ENCODE measurements at places on chromosomes 4 and X. TPM values are rescaled to one million over a fixed set of nuclear protein-coding genes. Genes with fewer than 3 reads are reported as not detected.

Gene C4orf54
- total RNA-seq, result not detected

Gene USP9X
- total RNA-seq, result 114 TPM

Gene HSFX3
- not detected for total RNA-seq

Gene PCSK1N
- total RNA-seq, result 0.19 TPM

Gene INTS6L
- total RNA-seq, result 5.4 TPM

Gene SOX3
- total RNA-seq, result not detected

Gene DMP1
- not detected for total RNA-seq

Gene CTAG2
- total RNA-seq, result not detected

Gene GLRB
- total RNA-seq, result 11.7 TPM

Gene PCYT1B
- under 0.01 TPM for total RNA-seq

Gene FAM236B
- not detected for total RNA-seq

Gene FHIP1A
- total RNA-seq, result under 0.01 TPM

Gene ARX
- total RNA-seq, result not detected

Gene DIAPH2
- 14.6 TPM for total RNA-seq

Gene SPACA5
- total RNA-seq, result not detected

Gene NAT8L
- under 0.01 TPM for total RNA-seq

Gene DGKK
- total RNA-seq, result not detected

Gene SHROOM2
- 0.19 TPM for total RNA-seq

Gene SPANXA2
- not detected for total RNA-seq

Gene DOK7
- total RNA-seq, result under 0.01 TPM

Gene OSTC
- 452 TPM for total RNA-seq

Gene C1QTNF7
- 1.4 TPM for total RNA-seq

Gene DMRTC1
- total RNA-seq, result not detected

Gene PABPC1L2A
- not detected for total RNA-seq

Gene NAP1L3
- 7.9 TPM for total RNA-seq

Gene INTS12
- 20.9 TPM for total RNA-seq

Gene UNC5C
- 4.8 TPM for total RNA-seq
